Skin of body (tissue), 3 donors: ENCODE measurements at places on chromosomes 16 and 17.

DNA sequence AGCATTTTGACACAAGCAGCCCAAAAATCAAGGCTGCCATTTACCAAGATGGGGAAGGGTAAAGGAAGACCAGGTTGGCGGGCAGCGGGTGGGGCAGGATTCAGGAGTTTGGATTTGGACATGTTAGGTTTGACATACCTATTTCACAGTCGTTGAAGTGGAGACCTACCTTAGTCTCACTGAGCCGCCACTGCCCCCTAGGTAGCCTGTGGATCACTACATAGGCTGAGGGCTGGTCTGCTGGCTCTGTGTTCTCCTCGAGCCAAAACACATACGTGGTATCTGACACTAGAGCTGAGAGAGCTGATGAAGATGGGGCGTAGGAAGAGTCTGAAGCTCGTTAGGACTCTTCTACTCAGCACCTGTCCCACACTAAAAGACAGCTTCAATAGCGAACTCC, 115.1 kb downstream of the HIC1 start:
- no peak for DNase-seq

DNA sequence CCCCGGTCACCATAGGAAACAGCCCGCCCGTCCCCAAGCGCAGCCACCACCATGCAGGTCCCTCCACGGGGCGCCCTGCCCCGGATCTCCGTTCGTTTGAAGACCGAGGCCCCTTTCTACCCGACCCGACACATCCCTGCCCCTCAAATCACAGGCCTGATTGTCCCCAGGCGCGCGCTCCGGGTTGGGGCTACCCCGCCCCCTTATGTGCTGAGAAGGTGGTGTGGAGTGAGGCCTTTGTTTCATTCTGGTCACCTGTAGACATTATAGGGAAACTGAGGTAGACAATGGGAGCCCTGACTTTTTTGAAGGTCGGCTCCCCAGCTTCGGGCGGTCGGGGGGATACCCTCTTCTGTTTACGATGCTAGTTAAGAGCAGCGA, 763 bp upstream of the ACTG1 start:
- no peak for DNase-seq

GRCh38 chr17:50889528-50890118, 23.5 kb upstream of the TOB1 start:
- DNase-seq: no peak

DNA sequence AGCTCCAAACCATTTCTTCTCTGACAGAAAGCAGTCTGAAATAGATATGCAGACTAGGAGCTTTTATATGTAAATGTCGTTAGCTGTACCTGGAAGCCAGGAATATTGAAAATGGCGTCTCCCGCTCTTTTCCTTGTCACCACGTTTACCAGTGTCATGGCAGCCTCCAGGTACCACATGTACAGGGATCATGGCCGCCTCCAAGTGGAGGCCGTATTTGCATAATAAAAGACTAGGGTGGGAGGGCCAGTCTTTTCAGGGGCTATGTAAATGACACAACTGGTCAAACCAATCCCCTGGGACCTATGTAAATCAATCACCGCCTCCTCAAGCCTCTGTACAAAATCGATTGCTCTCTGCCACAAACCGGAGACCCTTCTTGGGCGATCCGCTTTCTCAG, 54.3 kb downstream of the MYOCD start:
- DNase-seq: no peak

DNA sequence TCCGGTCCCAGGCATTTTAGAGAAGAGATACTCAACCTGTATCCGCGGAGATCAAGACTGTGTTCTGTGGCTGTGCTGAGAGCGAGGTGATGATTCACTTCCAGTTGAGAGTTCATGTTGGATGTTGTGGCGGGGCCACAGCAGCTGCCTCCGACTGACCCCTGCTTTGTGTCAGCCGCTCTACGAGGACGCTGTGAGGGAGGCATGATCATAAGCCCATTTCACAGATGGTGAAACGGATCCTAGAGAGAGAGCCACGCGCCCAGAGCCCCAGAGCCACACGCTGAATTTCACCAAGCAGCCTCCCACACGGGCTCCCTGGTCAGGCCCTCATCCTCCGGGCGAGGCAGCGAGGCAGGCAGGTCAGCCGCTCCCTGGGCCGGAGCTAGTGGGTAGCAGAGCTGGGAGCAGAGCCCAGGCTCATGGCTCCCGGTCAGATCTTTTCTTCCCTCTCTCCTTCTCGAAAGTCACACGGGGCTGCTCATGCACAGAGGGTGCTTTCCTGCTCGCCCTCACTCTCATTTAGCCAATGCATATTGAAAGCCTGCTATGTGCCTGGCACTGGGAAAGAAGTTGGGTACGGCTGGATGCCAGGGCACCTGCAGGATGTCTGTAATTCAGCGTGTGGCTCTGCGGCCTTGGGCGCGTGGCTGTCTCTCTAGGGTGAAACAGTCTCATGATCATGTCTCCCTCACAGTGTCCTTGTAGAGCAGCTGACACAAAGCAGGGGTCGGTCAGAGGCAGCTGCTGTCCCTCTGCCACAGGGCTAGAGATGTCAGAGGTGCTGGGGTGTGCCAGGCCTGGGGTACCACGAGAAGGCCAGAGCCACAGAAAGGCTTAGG, 155.6 kb upstream of the CHMP6 start:
- no peak for DNase-seq

DNA sequence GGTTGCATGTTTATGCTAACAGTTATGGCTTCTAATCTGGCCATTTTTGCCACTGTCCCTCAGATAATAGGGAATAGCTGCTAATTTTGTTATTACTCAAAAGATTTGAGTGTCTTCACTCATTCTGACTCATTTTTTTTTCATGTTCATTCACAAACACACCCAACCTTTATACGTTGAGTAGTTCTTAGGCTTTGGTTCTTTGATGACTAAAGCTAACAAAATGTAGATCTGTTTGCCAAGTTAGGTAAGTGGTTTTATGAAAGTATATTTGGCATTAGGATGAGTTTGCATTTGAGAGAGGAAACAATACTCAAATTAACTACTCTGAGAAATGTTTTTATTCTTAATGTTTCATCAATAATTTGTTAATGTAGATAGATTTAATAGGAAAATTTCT, 3.6 kb downstream of the MAP2K4 start:
- DNase-seq: no peak

- no peak for DNase-seq
Observed at GRCh38 chr16:79713609-79714309, 113.2 kb upstream of the MAF start.

DNA sequence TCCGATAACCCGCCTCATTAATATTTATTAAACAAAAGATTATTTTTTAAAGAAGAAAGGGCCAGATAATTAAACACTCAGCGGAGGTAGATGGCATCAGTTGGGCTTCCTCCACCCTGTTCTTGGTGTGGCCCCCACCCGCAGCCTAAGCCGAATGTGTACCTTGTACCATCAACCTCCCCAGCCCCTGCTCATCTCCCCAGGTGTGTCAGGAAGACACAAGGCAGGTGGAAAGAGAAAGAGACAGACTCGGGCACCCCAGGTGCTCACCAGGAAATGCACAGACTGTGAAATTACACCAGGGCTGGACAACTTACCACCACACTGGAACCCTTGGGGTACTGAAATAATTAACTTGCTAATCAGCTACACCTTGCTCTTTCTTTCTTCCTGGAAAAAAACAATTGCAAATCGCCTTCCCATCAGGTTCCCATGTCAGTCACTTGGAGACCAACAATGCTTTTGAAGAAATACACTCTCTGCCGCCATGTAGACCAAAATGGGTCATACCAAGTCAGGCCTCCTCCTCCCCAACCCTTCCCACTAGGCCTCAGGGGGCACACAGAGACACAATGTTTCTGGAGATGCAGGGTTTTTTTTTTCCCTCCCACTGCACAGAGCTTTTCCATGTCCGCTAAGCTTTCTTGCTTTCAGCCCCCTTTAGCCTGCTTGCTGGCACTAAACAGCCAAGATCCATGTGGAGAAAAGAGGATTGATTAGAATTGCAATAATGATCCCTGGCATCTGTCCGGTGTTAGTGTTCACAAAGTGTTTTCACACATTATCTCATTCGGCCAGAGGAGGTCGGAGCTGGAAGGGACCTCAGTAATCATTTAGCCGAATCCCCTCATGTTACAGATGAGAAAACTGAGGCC, 8.6 kb upstream of the LHX1 start:
- DNase-seq: no peak

DNA sequence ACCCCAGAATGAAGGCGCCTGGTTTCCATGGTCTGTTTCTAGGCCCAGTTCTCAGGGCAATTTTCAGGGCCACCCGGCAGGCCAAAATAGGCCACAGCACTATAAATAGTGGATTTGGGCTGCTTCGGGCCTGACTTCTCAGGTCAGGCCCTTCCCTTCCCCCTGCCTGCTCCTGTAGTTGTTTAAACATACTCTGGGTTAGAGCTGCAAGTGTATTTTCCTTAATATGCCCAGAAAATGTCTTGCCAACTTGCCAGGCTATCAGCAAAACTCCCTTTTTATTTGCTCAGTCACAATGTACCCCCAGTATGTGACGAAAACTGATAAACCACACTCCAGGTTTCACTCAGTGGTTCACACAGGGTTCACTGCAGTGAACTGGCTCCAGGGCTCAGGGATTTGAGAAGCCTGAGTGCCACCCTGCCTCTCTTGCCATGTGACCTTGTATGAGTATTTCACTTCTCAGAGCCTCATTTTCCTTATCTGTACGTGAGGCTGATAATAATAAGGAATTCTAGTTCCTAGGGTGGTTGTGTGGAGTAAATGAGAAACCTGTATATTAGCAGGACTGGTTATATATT, 76.5 kb downstream of the GPRC5B start:
- no peak for DNase-seq

DNA sequence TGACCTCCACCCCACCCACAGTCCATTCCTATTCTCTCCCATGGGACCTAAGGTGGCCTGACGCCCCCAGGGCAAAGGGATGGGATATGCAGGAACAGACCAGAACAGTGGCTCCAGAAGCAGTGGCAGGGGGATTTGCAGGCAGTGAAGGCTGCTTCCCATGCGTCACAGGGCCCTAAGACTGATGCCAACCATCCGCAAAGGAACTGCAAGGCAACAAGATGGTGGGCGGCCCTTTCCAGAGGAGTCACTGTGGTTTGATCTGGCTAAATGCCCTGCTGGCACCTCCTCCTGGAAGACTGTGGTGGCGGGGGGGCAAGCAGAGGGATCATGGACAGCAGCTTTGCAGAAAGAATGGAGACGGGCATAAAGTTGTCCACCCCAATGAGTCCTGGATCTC, 4.4 kb upstream of the SLC39A11 start:
- DNase-seq: no peak

- no peak for DNase-seq
Observed at GRCh38 chr17:54920819-54921218, 20.2 kb downstream of the TOM1L1 start.

DNA sequence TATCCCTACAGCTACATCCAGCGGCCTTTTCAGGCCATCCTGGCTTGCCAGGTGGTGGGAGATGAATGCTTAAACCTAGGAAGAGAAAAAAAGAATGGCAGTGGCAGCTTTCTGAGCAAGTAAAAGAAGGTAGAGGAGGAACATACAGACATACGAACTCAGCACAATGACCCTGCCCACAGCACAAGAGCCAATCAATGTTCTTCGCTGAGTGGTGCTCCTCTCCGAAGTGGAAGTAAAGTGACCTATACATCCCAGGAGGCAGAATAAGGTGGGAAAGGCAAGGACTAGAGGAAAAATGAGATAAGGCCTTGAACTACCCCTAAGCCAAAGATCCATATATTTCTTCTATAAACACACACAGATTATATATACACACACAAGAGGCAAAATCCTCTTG, 28.7 kb downstream of the USP31 start:
- no peak for DNase-seq

DNA sequence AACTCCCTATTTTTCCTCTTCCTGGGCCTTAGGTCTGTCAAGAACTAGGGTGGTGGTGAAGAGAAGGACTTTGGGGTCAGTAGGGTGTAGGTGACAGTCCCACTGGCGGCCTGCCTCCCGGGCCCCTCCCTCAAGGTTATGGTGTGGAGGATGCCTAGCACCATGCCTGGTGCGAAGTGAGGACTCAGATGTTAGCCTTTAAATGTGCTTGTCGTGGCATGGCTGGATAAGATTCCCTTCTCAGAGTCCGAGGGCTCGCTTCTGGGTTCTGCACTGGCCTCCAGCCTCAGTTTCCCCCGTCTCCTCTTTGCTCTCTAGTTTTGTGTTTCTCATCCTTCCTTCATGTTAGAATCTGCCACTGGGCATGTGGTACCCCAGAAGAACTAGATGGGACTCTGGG, 32.0 kb downstream of the HAPSTR1 start:
- no peak for DNase-seq

- peak; percentile 52 for DNase-seq
Observed at GRCh38 chr16:88922114-88922825, 54.7 kb downstream of the CBFA2T3 start.

DNA sequence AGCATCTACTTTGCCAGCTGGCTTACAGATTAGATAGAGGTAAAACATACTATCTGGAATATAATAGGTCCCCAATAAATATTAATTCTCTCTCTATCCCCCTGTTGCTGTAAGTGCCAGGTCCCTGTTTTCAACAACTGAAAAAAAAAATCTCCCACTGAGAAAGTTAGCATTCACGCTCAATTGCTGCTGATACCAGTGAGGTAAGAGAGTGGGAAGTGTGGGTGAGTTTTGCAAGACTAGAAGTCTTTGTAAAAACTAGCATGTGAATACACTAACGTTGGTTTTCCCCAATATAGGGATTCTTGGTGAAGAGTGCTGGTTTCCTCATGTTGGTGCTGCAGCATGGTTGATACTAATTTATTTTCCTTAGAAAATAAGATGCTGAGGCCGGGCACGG, 11.7 kb upstream of the TAOK1 start:
- DNase-seq: no peak

DNA sequence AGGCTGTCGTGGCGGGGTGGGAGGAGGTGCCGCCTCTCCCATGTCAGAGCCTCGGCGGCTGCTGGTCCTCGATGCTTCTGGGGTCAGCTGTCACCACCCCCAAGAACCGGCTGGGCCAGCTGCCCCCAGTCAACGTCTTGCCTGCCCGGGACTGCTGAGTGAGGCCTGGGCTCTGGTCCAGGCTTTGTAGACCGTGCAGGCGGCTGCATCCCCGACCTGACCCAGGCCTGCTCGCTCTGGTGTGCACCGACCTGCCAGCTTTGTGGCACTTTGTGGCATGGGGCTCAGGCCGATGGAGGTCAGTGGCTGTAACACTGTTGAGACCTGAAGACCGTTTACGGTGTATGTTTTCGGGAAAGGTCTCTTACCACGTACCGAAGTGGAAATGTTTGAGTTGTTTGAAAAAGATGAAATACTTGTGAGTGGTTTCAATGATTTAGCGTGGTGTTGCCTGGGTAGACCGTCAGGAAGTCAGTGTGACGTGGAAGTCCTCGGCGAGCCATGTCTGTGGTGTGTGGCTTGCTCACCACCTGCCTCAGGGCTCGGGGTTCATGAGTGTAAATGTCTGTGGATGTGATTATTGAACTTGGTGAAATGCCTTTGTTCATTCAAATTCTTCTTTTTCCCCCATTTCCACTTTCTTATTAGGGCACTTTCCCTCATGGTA, 53.2 kb upstream of the ZNF750 start:
- DNase-seq: no peak
